ENCODE measurements at places on chromosomes 1 and 21. TPM values are rescaled to one million over a fixed set of nuclear protein-coding genes. Genes with fewer than 3 reads are reported as not detected.

JTB gene
- 109 TPM for total RNA-seq

BLACAT1 gene
- under 0.01 TPM for total RNA-seq

FAM167B gene
- total RNA-seq, result 1.9 TPM

SGIP1 gene
- total RNA-seq, result 45.4 TPM

LRRC38 gene
- 0.13 TPM for total RNA-seq

SH2D2A gene
- not detected for total RNA-seq

DENND2D gene
- total RNA-seq, result 1.4 TPM

CD1D gene
- 0.13 TPM for total RNA-seq

TAS1R1 gene
- total RNA-seq, result 0.13 TPM

C4BPA gene
- total RNA-seq, result not detected

CADM3 gene
- not detected for total RNA-seq

BNIPL gene
- 0.13 TPM for total RNA-seq

FCMR gene
- total RNA-seq, result 0.25 TPM

GBP1 gene
- 10.9 TPM for total RNA-seq

ERRFI1 gene
- 135 TPM for total RNA-seq

HCRTR1 gene
- total RNA-seq, result 0.77 TPM

CACNA1E gene
- total RNA-seq, result under 0.01 TPM

RGS8 gene
- not detected for total RNA-seq

SPRR1B gene
- total RNA-seq, result not detected

PLEKHG5 gene
- total RNA-seq, result 21.2 TPM

OR2T29 gene
- total RNA-seq, result not detected

ZBED6 gene
- total RNA-seq, result 14.5 TPM

CYP4Z1 gene
- under 0.01 TPM for total RNA-seq

CRYAA gene
- not detected for total RNA-seq

GRIK3 gene
- total RNA-seq, result not detected

HRNR gene
- not detected for total RNA-seq

SEMA6C gene
- 6.2 TPM for total RNA-seq

GOLT1A gene
- not detected for total RNA-seq

COL8A2 gene
- 2.3 TPM for total RNA-seq

LIN28A gene
- total RNA-seq, result not detected

TFF3 gene
- total RNA-seq, result 290 TPM

CFHR5 gene
- not detected for total RNA-seq

MTARC2 gene
- 12.6 TPM for total RNA-seq

ALX3 gene
- total RNA-seq, result not detected

ADAM30 gene
- not detected for total RNA-seq

THEM5 gene
- total RNA-seq, result not detected

SOAT1 gene
- total RNA-seq, result 13.4 TPM

TSPEAR gene
- total RNA-seq, result 0.13 TPM

SYT6 gene
- not detected for total RNA-seq

PTCH2 gene
- under 0.01 TPM for total RNA-seq

SHISA4 gene
- total RNA-seq, result 6.2 TPM

PFKL gene
- 240 TPM for total RNA-seq

MROH7 gene
- total RNA-seq, result 0.13 TPM

RPTN gene
- not detected for total RNA-seq

SLC39A1 gene
- total RNA-seq, result 86.8 TPM

PRAMEF25 gene
- total RNA-seq, result not detected

LGALS8 gene
- total RNA-seq, result 127 TPM

ERICH3 gene
- total RNA-seq, result not detected

COL18A1 gene
- 295 TPM for total RNA-seq

IKBKE gene
- 24.5 TPM for total RNA-seq

Data from dermis microvascular lymphatic vessel endothelial cell (primary cell).